Urinary bladder (tissue), 4 donors: ENCODE measurements at places on chromosomes 1 and 21. TPM values are rescaled to one million over a fixed set of nuclear protein-coding genes. Genes with fewer than 3 reads are reported as not detected.
A peak's percentile ranks its signal among the peaks of the same experiment; 100 is the strongest.

- no peak for DNase-seq
Measured at GRCh38 chr1:24806588-24806987, 61.3 kb downstream of the CLIC4 start.

DNA sequence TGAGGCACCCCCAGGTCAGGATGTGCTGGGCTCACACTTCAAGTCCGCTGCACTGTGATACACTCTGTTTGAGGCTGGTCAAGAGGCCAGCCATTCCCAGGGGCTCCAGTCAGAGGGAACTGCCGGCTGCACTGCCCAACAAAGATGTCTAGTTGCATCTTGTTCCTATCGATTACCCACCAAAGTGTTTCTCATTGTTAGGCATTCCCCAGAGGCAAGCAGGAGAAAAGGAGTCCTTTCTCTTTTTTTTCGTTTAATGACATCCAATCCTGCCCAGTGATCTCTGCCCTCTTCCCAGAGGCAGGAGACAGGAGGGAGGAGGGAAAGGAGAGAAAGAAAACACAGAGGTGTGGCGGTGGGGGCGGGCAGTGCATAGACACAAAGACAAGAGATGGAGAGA, 150.4 kb downstream of the OMA1 start:
- DNase-seq: no peak

DNA sequence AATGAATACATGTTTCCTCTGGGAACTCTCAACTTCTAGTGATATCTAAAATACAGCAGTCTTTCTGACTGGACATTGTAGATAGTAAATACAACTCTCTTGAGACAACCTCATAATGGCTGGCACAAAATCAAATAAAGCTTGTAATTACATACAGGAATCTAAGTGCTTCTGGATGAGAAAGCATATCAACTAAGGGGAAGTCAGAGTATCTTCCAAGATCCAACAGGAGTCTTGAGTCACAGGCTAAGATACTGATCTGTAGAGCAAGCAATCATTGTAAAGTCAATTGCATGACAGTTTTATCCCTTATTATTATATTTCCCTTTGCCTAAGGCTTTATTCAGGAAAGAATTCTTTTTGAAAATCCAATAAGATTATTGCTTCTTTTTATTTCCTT, 249.9 kb downstream of the LRRIQ3 start:
- peak; percentile 20 for DNase-seq

GRCh38 chr1:59361766-59362165, 64.9 kb downstream of the FGGY start:
- no peak for DNase-seq

GRCh38 chr21:34223376-34223775, 140.4 kb upstream of the KCNE2 start:
- no peak for DNase-seq

DNA sequence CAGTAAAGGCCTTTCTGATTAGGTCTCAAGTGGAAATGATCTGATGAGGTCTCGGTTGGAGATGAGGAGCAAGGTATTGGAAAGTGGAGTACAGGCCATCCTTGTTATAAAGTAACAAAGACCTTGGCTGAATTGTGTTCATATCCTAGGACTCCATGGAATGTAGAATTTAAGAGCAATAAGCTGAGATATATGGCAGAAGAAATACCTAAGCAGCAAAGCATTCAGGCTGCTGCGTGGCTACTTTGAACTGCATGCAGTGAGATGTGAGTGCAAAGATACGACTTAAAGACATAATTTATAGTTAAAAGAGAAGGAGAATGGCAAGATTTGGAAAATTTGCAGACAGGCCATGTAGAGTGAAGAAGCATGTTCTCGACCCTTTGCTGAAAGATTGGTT, 11.2 kb upstream of the XPR1 start:
- no peak for DNase-seq

GRCh38 chr1:35122311-35122710, 43.1 kb downstream of the ZMYM1 start:
- no peak for DNase-seq

DNA sequence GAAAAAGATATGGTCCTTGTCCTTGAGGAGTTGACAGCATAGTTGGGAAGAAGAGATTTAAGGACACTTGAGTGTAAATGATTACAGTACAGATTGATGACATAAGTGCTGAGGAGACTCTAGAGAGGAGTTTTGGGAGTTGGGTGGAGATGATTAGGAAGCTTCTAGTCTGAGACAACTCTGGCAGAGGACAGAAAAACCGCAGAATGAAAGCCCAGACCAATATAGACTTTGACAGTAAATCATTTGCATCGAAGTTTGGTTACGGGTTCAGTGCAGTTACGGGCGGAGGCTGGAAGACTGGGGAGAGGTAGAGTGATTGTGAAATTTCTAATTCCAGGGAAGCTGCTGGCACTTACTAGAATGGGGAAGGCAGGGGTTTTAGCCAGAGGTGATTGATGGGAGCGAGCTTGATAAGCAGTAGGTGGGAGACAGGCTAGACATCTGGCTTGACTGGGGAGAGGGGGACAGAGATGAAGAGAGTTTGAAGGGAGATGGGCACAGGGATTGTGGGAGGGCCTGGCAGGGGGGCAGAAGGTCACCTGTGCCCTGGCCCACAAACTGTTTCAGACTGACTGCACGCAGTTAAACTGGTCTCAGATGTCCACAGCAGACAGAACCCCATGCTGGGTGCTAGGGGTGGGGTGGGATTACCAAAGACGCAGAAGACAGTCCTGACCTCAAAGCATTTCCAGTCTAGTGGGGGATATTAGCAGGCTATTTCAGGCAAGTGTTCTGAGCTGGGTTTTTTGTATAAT, 20.1 kb downstream of the SH2D2A start:
- DNase-seq: no peak

AIM2 gene
- 0.63 TPM for polyA plus RNA-seq

MX2 gene
- 8.2 TPM for polyA plus RNA-seq

DNA sequence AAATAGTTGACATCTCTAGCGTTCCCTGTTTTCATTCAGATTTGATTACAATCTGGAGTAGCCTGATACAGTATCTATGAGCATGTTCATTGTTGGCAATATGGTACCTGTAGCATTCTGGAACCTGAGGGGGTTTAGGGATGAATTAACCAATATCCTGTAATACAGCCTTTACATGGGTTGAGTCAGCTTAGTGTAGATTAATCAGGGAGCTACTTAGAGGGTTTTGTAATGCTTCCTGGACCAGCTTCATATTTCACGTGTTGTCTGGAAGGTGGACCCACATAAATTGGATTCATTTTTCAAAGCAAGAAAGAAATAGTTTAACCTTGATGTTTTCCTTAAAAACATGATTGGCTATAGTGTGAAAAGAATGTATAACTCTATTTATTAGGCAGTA, 3.6 kb downstream of the OTUD3 start:
- DNase-seq: no peak

DNA sequence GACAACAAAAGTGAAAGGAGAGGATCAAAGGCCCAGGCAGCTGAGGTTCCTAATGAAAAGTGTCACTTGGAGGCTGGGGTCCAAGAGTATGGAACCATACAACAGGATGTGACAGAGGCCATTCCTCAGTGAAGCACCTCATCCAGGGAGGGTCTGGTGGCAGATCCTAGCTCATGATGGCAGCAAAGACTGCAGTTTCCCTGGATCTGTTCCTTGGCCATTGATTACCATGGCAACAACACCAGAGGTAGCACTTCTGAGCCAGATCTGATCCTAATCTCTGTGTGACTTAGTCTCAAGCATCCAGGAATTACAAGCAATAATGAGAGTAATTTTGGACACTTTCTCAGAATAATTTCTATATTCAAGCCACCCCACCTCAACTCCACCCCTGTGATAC, 12.9 kb downstream of the FAM177B start:
- DNase-seq: no peak

C1orf232 gene
- not detected for polyA plus RNA-seq

DNA sequence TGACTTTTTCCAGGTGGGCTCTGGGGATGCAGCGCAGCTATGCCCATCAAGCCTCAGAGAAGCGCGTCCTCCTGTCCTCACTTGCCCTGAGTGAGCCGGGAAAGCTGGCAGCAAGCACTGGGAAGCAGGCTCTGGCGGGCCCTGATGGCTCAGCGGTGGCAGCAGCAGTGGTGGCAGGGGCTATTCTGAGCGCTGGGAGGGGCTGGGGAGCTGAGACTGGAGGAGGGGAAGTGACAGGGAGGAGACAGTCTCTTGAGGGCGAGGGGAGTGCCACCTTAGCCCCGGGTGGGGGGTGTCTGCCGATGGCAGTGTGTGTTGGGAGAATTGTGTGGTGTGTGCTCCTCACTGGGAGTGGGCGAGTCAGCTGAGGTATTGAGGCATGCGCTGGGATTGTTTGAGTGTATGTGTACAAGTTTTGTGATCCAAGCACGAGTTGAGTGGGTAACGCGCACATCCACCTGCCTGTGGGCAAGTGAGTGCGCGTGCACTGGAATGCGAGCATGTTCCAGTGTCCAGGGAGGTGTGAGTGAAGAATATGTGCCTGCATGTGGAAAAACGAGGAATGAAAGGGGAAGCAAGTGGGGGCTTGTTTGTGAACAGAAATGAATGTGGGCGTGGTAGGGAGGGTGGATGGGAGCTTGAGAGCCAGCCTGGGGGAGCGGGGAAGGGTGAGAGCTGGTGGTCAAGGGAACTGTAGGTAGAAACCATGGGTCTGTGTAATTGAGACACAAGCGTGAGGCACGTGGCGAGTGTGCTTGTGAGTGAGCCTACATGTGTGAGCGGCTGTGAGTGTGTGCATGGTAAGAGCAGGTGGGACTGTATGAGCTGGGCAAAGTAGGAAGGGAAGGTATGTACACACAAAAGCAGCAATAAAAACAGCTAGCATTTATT, 2.9 kb upstream of the FOXO6 start:
- no peak for DNase-seq

DNA sequence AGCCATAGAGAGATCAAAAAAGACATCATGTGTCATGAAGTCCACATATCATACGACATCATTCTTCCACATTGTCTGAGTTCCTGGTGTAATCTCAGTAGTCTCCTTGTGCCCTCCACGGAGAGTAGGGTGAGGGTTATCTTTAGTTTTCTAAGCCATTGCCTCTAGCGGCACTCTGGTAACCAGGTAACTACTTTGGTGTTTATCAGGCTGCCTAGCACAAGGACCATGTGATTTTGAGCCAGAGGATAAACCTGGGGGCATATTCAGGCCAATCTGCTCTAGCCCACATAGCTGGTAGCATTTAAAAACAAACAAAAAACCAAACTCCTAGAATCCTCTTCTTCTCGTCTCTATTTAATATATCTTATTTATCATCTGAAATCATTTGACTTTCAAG, 147.4 kb downstream of the GDAP2 start:
- DNase-seq: no peak

DNA sequence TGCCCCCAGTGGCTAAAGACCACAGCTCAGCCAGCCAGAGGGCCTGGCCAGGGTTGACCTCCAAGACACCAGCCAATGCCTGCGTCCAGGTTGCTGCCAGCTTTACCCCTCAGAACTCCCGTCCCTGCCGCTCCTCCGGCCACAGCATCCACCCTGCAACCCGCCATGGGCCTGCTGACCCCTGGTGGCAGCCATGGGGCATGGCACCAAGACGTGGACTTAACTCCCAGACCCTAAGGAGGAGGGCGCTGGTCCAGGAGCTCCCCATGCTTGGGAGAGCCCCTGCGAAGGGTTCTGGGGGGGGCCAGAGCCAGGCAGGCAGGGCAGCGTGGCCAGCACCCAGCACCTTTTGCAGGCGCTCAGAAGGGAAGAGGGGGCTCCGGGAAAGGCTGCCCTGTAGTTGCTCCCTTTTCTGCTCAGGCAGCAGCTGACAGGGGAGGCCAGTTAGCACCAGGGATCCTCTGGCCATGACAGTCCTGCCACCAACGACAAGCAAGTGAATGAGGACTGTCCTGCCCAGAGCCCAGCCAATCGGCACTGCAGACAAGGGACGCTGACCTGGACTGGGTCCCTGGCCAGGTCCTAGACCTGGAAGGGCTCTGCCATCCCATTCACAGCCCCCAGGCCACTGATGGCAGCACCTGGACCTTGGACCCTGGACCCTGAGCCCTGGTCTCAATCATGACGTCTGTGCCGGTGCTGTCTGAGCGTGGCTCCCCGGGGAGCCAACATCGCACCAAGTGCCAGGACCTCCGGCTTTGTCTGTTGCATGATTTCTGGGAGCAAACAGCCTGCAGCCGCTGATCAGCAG, 246.2 kb downstream of the NPHP4 start:
- peak; percentile 40 for DNase-seq

GLMN gene
- polyA plus RNA-seq: 5.7 TPM

NBPF20 gene
- 1.5 TPM for polyA plus RNA-seq

DNA sequence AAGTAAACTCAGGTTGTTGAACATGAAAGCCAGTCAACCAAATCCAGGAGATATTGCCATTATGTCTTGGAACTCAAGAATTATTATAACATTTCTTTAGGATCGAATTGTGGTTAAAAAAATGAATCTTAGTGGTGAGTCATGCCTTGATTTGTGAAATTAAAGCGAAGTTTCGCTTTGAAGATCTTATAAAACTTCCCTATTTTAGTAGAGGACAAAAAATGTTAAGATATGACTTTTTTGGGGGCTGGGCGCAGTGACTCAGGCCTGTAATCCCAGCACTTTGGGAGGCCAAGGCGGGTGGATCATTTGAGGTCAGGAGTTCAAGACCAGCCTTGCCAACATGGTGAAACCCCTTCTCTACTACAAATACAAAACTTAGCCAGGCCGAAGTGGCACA, 39.5 kb upstream of the PTBP2 start:
- no peak for DNase-seq

GNG4 gene
- 3.9 TPM for polyA plus RNA-seq

DNA sequence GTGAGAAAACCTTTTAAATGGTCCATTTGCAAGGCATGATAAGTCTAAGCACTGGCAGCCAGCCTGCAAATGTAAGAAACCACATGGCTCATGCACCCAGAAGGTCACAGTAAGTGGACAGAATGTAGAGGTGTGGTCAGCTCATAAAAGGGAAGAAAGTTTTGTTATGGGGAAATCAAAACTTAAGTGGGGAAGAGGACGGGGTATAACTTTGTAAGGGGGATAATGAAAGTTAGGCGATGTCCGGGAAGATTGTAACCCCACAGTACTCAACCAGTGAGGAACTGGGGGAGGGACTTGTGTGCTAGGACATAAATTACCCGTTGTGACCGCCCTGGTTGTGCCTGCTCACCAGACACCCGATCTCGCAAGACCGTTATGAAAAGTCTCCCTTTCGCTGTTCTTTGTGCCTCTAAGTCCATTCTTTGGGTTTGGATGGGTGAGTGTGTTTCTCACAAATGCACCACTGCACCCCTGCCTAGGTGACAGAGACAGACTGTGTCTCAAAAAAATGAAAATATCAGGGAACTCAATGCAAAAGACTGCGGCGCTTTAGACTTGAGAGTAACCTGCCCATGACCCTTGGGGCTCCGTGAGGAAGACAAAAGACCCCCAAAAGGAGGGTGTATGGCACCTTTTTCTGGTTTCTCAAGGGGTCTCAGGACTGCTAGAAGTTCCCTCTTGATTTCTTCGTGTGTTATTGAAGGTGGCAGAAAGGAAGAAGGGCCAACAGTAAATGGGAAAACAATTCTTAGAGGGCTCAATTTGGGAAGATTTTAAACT, 28.6 kb upstream of the ZNF496 start:
- DNase-seq: no peak

DNA sequence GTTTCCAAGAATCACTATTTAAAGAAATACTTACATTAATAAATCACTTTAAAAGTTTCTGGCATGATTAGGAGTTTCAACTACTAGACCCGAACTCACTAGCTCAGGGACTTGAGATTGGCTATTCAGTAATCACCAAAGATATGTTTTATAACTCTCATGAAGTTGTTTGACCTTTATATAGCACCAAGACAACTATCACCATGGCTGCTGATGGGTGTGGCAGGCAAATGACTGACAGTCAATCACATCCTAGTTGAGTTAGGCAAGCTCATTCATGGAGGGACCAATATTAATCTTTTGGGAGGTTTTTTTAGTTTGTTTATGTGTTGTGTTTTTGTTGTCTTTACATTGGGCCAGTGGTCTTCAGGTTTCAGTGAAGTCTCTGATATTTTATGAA, 376.3 kb upstream of the C1orf87 start:
- no peak for DNase-seq

THAP3 gene
- 29.6 TPM for polyA plus RNA-seq

GRCh38 chr1:229445828-229446227, 11.9 kb upstream of the ACTA1 start:
- DNase-seq: no peak
